NCI-H460 (cell line): ENCODE measurements at places on chromosomes 16 and 17.

DNA sequence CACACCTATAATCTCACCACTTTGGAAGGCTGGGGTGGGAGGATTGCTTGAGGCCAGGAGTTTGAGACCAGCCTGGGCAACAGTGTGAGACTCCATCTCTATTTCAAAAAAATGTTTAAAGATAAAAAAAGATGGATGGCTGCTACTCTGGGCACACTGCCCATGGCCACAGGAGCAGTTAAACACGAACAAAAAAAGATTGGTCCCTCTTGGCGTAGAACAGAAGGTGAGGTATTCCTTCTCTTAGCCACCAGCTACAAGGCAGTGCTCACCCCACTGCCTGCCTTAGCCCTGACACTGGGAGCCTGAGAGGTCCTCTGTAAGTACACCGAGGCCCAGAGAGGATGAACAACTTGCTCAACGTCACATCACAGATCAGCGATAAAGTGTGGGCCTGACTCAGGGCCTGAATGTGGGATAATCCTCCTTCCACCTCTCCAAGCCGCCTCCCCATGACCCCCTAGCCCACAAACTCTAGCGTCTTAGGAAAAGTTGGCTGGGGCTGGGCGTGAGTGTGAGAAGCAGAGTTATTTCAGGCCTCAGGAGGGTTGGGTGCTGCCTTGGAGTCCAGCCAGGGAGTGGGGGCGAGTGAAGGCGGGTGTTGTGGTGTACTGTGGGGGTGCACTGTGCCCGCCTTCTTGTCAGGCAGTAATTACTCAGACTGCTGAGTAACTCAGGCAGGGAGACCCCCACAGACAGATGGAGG, 2.3 kb upstream of the DPH1 start:
- no peak for DNase-seq

DNA sequence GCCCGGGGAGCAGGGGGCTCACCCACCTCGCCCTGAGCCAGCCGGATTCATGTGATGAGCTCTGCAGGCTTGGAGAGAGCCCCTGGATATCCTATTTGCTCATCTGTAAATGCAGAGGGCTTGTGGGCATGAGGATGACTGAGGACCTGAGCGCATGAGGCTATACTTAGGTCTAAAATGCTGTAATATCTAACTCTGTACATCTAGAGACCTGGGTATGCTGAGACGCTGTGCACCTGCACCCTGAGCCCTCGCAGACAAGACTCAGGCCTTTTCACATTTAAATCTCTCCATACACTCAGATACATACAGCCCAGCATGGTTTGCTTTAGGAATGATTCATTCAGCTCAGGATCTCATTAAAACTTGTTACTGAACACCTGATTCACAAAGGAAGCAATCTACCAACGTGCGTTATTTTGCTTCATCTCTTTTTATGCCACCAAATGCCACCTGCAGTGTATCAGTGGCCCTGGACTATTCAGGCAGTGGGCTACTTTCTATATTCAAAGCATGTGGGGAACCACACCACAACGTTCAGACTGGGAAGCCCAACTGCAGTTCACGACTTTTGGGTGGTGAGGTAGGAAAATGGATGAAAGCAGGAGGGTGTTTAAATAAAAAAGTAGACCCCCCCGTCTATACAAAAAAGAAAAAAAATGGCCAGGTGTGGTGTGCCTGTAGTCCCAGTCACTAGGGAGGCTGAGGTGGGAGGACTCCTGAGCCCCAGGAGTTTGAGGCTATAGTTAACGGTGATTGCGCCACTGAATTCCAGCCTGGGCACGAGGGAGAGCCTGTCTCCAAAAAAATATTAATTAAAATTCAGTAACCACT, 12.0 kb downstream of the USP7 start:
- no peak for DNase-seq

DNA sequence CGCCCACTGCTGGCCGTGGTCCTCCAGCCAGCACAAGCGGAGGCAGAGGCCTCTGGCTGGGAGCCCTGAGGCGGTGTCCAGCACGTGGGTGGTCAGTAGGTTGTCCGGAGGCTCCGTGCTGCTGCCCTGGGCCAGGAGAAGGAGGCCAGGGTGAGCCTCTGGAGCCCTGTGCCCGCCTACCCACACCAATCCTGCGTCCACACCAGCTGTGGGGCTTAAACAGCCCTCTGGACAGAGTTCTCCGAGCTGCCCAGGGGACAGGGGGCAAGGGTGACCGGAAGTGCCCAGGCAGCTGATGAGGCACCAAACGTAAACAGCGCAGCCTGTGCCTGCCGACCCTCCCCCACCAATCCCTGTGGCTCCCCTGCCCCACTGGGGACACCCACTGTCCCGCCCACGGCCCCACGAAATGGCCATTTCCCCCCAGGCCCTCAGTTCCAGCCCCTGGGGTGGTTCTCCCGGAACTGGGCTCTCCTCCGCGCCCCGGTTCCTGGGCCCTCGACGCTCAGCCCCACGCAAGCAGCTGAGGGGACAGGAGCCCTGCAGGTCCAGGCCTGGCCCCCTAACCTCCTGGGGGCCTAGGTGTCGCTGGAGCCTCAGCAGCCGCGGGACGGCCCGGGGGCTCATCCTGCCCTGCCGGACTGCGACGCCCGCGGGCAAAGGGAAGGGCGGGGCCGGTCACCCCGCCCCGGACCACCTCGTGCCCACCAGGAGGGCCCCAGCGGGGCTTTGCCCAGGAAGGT, 27.9 kb upstream of the DBNDD1 start:
- DNase-seq: no peak

GRCh38 chr16:2362218-2362617, 21.7 kb upstream of the ABCA3 start:
- DNase-seq: no peak

- DNase-seq: no peak
Measured at GRCh38 chr16:49867796-49868668, 12.1 kb upstream of the ZNF423 start.

- DNase-seq: no peak
Measured at GRCh38 chr17:33506889-33507650, 214.0 kb upstream of the ASIC2 start.

DNA sequence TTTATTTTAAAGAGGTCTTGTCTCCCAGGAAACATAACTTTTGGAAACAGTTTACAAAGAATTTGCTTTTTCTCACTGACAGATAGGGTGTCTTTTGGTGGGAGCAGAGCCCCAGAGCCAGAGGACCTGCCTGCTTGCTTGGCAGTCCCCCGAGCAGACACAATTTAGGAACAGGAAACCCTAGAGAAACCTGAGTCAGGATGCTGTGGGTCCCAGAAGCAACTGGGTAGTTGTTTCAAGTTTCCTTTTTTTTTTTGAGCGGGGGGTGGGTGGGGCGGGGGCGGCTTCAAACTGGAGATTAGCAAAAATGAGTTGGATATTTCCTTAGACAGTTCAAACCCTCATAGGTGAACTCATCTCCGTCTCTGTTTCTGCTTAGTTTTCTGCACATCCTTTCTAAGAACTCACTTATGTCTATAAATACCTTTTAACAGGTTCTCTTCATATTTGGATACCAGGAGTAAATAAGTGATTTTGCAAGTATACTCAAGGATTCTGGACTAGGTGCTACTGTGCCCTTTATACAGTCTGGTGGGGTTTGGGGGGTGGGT, 135.1 kb downstream of the PRKCA start:
- DNase-seq: no peak

GRCh38 chr17:47973541-47973940, 2.6 kb downstream of the CDK5RAP3 start:
- DNase-seq: no peak
